GM12865 (cell line): ENCODE measurements at places on chromosomes 6 and 20.

DNA sequence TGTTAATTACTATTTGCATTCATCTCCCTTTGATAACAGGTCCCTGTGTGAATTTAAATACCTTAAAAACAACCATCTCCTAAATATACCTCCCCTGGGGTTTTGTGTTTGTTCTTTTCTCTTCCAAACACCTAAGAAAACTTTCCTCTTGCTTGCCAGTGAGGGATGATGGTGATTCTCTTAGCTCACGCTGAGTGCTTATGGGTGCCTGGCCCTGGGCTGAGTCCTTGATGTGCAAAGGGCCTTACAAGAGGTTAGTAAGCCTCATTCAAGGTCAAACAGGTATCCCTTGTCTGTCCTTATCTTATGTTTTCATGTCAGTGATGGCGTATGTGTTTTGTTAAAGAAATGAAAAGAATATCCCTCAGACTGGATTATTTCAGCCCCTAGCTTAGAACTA lies 76.3 kb downstream of the SYCP2L start:
- no peak for DNase-seq

DNA sequence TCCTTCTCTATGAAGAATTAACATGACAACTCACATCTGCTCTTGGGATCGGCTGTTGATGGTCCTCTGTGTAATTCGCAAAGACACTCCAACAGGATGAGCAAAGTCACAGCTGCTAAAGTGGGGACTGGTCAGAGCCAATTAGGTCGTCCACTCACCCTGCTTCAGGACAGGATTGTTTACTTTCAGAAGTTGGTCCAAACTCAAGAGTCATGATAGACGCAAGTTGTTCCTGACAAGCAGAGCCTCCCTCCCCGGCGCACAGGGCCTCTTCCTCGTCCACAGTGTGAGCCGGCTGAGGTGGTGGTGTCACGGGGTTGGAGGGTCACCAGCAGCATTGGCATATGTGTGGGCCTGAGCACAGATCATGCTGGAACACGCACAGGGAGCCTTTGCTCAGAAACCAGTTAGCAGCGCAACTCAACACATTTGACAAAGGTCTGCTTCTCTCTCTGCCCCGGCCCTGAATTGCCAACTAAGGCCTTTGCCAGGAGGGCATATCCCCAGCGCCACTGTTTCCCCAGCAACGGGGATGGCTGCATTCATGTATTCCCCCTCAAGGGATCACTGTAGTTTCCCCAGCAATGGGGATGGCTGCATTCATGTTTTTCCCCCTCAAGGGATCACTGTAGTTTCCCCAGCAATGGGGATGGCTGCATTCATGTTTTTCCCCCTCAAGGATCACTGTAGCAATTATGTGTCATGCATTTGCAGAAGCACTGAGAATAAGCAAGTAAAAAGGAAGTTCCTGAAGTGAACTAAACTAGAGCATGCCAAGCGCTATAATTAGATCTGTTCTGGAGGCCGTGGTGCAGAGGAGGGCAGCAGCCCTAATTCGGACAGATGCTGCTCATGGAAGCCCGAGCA lies 111.7 kb downstream of the THBS2 start:
- no peak for DNase-seq

- no peak for DNase-seq
Observed at GRCh38 chr20:37341632-37342031, 4.3 kb upstream of the SRC start.

- DNase-seq, result peak; percentile 28
Observed at GRCh38 chr6:151498327-151498726, 4.5 kb downstream of the CCDC170 start.

GRCh38 chr6:76221525-76221924 lies 149.1 kb upstream of the IMPG1 start:
- DNase-seq, result peak; percentile 11

- DNase-seq, result no peak
Observed at GRCh38 chr20:36340593-36340990, 34.5 kb downstream of the DLGAP4 start.

DNA sequence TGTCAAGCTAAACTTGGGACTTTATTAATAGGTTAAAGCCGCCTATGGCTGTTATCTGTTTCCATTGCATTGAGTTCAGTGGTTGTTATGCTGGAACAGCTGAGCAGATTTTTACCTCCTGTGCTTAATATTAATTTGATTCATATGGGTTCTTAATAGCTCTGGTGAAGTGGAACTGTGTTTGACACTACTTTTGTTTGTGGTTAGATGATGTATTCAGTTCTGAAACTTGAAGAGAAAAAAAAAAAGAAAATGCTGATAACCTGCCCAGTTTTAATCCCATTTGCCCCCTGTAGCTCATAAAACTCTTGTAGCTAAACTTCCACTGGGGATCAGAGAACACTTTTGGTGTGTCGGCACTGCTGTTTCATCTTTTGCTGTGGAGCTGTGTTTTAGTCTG lies 117.8 kb downstream of the ZDHHC14 start:
- peak; percentile 8 for DNase-seq
